ENCODE measurements at places on chromosomes 13 and 19.

- DNase-seq = no peak
These were observed 608 bp downstream of the CNN2 start for GRCh38 chr19:1026783-1027649.

DNA sequence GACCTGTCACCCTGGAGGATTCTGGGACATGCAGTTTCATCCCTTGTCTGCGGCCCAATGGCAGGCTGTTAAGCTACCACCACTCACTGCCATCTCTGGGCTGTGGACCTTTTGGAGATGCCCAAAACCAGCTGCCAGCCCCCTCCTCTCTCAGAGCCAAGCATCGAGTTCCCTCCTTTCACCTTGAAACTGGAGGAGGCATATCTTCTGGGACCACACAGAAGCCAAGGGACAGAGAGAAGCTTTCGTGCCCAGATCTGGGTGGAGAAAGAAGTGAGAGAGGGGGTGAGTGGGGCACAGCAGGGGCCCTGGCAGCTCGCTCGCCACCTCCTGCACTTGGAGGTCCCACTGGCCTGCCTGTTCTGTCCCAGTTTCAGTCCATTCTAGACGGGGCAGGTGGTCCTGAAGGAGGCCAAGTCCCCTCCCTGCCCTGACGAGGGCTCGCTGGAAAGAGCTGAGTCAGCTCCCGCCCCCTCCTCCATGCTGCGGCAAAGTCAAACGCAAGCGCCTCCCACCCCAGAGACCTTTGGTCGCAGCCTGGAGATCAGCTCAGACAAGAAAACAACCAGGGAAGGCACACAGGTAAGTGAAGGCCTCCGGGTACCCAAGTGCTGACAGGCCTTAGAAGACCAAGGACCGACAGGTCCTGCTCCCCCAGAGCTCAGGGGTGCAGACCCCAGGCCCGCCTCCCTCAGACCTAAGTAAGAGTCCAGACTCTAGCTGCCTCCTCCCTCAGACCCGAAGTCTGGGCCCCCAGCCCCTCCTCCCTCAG, 3.8 kb downstream of the BCAT2 start:
- DNase-seq = peak; percentile 66

DNA sequence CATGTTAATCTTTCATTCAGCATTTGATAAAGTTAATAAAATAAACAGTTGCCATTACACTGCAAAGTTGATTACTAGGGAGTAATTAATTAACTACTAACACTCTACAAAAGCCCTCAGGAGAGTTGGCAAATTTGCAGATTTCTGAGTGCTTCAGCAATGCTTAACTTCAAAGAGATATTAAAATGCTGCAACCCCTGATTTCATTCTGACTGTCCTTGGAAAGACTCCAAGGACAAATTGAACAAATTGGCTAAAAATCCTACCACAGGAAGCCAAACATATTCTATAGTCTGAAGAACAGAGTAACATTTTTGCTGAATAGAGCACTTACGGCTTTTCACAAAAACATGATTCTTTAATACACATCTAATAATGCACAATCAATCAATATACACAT, 1543.0 kb downstream of the SLITRK5 start:
- no peak for DNase-seq

DNA sequence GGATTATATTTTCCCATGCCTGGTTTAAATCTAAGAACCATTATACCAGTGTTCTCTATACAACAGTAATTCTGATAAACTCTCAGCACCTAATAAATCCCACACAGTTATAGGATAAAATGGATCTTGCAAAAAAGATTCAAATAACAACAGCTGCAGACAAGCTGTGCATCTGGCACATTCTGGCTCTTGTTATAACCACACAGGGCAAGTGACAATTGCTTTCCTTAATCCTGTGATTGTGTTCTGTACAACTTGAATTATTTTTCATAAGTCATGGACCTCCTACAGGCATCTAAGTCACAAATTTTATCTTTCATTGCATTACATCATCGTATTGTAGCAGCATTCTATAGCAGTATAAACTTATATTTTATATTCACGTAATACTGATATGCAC, 948.3 kb downstream of the SLITRK1 start:
- no peak for DNase-seq

GRCh38 chr19:56159009-56159559, 16.7 kb upstream of the GALP start:
- DNase-seq = no peak

Data from H9 (cell line).